ENCODE measurements at places on chromosomes 5 and 9. TPM values are rescaled to one million over a fixed set of nuclear protein-coding genes. Genes with fewer than 3 reads are reported as not detected.
A peak's percentile ranks its signal among the peaks of the same experiment; 100 is the strongest.

The BRINP1 gene
- total RNA-seq = not detected

The PRDM9 gene
- total RNA-seq = not detected

The LCN10 gene
- 0.18 TPM for total RNA-seq

The KLF4 gene
- 5.2 TPM for total RNA-seq

The DDX4 gene
- total RNA-seq = 0.56 TPM

The LRRC8A gene
- total RNA-seq = 10.8 TPM

The DBH gene
- not detected for total RNA-seq

The ZFR gene
- 25.0 TPM for total RNA-seq

- no peak for DNase-seq
- H3K36me3 ChIP-seq = no peaks in the 10 kb centered on the region
- H3K4me1 ChIP-seq = no peaks in the 10 kb centered on the region
- no peak overlapping the region for H3K4me3 ChIP-seq
- no peak overlapping the region for H3K27ac ChIP-seq
Measured at GRCh38 chr5:94268226-94268625, 350.2 kb downstream of the KIAA0825 start.

DNA sequence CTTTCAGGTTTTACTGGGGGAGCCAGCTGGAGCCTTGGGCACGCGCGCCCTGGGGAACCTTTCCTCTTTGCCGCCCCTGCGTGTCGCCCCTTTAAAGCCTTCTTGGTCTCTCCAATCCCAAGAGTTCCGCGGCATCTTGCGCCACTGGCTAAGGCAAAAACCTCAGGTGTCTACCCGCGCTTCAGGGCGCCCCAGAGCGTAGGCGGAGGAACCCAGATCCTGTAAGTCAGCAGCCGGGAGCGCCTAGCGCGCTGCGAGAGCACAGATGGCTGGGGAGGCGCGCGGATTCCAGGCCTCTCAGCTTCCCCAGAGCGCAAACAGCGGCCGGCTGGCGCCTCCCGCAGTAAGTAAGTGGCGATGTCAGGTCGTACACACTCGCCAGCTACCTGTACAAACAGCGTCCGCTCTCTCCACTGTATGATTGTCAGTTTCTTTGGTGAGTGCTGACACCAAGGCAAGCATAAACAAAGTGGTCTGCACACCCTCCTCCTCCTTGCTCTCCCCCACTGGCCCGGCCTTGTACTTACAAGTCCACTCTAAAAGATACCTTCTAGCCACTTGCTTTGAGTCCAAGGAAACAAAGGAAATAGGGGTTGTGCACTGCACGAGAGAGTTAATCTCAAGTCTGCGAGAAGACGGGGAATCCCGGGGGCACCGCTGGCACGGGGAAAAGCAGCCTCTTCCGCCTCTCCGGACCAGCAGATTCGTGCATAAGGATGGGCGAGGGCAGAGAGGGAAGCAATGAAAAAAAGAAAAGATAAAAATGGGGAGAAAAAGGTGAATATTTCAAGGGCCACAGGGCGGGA is 2.9 kb downstream of the HTR1A start:
- H3K36me3 ChIP-seq = no peaks in the 10 kb centered on the region
- no peaks in the 10 kb centered on the region for H3K4me1 ChIP-seq
- DNase-seq = peak; percentile 54
- no peak overlapping the region for H3K4me3 ChIP-seq
- no peak overlapping the region for H3K27ac ChIP-seq

GRCh38 chr5:42361315-42361688 is 61.9 kb upstream of the GHR start:
- H3K27ac ChIP-seq = no peak overlapping the region
- H3K36me3 ChIP-seq = no peaks in the 10 kb centered on the region
- H3K4me1 ChIP-seq = no peaks in the 10 kb centered on the region
- no peak overlapping the region for H3K4me3 ChIP-seq
- no peak for DNase-seq

DNA sequence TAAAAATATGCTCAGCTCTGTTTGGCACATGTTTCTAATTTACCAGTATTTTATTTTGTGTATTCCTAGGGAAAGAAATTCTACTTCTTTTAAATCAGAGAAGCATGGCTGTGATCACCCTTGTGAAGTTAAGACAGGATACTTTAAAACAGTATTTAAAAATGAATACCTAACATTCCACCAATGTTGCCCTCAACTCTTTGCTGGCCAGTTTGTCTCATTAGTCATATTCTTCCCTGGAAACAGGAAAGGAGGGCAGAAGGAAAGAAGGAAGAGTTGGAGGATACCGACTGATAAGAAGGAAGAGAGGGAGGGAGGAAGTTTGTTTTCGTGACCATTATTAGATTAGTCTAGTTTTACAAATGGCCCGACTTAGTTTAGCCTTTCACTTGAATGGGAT is 137.4 kb downstream of the PLK2 start:
- no peak overlapping the region for H3K27ac ChIP-seq
- H3K4me1 ChIP-seq = no peaks in the 10 kb centered on the region
- no peaks in the 10 kb centered on the region for H3K27me3 ChIP-seq
- H3K4me3 ChIP-seq = no peak overlapping the region

DNA sequence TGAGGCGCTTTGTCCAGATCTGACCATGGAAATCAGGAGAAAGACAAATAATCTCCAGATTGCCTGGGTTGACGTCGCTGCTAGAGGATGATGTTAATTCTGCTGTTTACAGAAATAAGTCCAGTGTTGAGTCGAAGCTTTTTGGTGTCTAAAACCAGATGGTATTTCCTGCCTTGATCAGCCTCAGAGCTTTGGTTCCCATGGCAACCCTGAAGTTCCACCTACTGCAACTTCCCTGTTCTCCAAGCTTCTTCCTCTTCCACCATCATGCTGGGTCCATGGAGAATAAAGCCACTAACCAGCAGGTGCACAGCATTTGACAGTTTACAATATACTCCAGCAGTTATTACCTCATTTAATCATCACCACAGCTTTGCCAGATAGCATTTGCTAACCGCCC is 18.0 kb upstream of the GABBR2 start:
- H3K4me1 ChIP-seq = no peaks in the 10 kb centered on the region
- no peak for DNase-seq
- no peaks in the 10 kb centered on the region for H3K36me3 ChIP-seq
- no peak overlapping the region for H3K4me3 ChIP-seq

DNA sequence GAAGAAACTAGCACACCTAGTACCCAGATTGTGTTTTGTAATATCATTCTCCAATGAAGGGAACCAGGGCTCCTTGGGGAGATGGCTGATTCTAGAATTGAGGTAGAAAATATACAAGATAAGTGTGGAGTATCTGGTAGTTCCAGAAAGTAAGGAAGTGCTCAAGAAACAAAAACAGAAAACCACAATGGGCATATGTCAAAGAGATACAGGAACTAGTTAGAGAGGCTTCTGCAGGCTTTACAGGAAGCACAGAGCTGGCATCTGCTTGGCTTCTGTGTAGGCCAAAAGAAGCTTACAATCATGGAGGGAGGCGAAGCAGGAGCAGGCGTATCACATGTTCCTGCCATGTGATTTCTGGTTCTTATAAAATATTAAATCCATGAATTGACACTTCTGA is 105.7 kb upstream of the TMEM161B start:
- H3K36me3 ChIP-seq = no peaks in the 10 kb centered on the region
- H3K27ac ChIP-seq = no peak overlapping the region
- DNase-seq = no peak
- H3K4me3 ChIP-seq = no peak overlapping the region
- no peaks in the 10 kb centered on the region for H3K4me1 ChIP-seq

DNA sequence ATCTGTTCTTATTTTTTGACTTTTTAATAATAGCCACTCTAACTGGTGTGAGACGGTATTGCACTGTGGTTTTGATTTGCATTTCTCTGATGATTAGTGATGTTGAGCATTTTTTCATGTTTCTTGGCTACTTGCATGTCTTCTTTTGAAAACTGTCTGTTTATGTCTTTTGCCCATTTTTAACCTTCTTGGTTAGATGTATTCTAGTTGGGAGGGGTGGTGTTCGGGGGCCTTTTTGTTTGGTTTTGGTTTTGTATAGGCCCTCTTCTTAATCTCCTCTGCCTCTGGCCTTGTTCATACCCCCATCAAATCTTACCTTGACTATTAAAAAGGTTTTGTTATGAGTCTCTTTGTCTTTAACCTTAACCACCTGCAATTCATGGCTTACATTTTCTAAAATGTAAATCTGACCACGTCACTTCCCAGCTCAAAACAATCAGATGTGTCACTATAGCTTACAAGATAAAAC is 107.8 kb upstream of the NR4A3 start:
- no peak for DNase-seq
- H3K27me3 ChIP-seq = no peaks in the 10 kb centered on the region
- H3K36me3 ChIP-seq = no peaks in the 10 kb centered on the region
- H3K27ac ChIP-seq = no peak overlapping the region

DNA sequence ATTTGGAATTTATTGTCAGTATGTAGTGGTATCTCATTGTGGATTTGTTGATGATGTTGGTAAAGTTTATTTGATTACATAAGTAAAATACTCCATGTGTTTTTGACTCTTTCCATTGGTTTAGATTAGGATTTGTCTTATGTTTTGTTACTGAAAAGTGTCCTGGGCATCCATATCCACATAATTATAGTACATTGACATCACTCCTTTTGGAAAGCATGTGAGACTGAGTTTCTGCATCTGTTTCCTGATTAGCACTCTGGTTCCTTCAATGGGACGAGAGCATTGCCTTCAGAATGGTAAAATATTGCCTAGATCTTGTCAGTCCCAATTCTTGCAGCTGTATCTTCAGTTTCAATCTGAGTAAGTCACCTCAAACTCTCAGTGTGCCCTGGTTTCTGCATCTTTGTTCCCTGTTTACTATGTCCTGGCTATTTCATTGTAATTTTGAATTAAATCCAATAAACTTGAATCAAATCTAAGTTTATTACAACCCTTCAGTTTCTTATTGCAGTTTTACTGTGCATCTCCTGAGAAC is 128.1 kb downstream of the FBXO38 start:
- H3K4me1 ChIP-seq = no peaks in the 10 kb centered on the region
- no peak for DNase-seq

- H3K27ac ChIP-seq = no peak within 1 kb of the TSS
- H3K36me3 ChIP-seq = no peaks in the 10 kb centered on the region
- no peak within 1 kb of the TSS for H3K4me3 ChIP-seq
- peaks cover 6% of the 10 kb centered on the region for H3K27me3 ChIP-seq
- H3K4me1 ChIP-seq = no peaks in the 10 kb centered on the region
Measured at GRCh38 chr5:135578685-135579341, at the start of gene CXCL14. TSS of gene CXCL14 (minus strand) at chr5:135578991. CDS start at chr5:135578778, 213 bp downstream.

DNA sequence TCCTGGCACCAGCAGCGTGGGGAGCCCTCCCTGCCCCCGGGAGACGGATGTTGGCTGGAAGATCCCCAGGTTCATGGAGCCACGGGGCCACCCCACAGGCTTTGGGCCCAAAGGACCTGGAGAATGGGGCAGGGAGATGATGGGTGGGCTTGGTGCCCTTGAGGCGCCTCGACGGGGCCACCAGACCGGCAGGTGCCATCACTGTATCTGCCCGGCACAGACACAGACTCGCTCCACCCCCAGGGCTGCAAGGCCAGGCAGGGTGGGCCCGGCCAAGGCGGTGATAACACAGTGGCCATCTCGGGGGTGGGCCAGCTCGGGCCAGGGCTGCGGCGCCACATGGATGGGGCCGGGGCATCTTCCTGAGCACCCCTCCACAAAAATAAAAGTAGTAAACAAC is 35.0 kb upstream of the EGFL7 start:
- H3K36me3 ChIP-seq = no peaks in the 10 kb centered on the region
- peaks cover 49% of the 10 kb centered on the region for H3K4me1 ChIP-seq
- H3K27me3 ChIP-seq = no peaks in the 10 kb centered on the region
- H3K27ac ChIP-seq = peak overlapping the region; percentile 74

GRCh38 chr5:131430794-131431193 is 166.9 kb downstream of the CDC42SE2 start:
- no peak overlapping the region for H3K27ac ChIP-seq
- no peaks in the 10 kb centered on the region for H3K36me3 ChIP-seq
- H3K27me3 ChIP-seq = no peaks in the 10 kb centered on the region
- DNase-seq = no peak
- H3K4me3 ChIP-seq = no peak overlapping the region

GRCh38 chr9:108664309-108665255 is 191.2 kb downstream of the ACTL7B start:
- no peaks in the 10 kb centered on the region for H3K4me1 ChIP-seq
- no peak for DNase-seq
- no peak overlapping the region for H3K27ac ChIP-seq
- H3K36me3 ChIP-seq = no peaks in the 10 kb centered on the region
- no peak overlapping the region for H3K4me3 ChIP-seq
- H3K27me3 ChIP-seq = no peaks in the 10 kb centered on the region

DNA sequence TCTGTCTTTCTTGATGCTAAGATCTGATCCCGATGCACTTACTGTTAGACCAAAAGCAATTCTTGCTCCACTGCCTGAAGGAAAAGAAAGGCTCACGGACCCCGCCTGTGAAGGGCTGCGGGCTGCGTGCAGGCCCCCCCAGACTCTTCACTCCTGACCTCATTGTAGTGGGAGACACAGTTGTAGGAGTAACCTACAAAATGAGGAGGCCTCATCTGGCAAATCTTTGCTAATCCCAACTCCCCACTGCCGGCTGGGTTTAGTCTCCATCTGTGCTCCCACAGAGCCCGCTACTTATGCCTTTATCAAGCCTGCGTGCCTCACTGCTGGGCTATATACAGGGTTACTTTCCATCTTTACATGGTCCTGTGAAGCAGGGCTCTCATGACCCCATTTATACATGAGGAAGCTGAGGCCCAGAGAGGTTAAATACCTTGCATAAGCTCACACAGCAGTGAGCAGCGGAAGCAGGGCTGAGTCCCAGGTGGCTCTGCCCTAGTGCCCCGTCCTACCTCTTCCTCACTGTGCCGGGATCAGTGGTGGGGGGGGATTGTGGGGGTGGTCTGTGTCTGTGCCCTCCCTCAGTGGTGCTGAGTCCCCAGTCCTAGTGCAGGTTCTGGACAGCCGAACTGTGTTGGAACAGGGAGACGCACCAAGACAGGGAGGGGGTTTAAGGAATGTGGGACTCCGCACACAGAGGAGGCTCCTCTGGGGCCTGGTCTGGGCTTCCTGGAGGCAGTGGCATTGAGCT is 43.9 kb upstream of the RNF130 start:
- no peak overlapping the region for H3K27ac ChIP-seq
- no peak for DNase-seq
- no peak overlapping the region for H3K4me3 ChIP-seq
